ENCODE measurements at places on chromosomes 12 and 14.
A peak's percentile ranks its signal among the peaks of the same experiment; 100 is the strongest.

- no peak for DNase-seq
Observed at GRCh38 chr12:40446385-40446784, 221.6 kb downstream of the LRRK2 start.

DNA sequence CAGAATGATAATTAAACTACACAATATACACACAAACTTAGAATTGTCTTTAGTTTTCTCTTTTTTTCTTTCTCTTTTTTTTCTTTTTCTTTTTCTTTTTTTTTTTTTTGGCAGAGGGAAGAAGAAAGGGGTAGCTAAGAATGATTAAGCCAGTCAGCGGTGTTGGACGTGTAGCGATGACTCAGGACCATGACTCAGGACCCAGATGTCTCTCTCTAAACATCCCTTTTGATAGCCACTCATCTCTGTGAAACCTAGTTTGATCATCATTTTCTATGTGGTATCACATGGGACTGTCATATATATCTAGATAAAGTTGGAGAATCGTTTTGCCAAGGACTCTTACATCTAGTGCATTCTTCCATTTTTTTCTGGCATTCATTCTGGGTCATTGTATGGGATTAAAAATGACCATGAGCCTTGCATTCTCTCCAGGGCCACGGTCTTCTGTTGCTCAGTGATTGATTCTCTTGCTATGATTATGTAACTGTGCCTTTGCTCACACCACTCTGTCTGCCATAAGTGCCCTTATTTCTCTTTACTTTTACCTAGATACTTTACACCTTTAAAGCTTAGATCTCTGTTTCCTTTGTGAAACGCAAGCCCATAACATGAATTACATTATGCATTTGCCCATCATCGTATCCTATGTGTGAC lies 26.6 kb upstream of the NRXN3 start:
- no peak for DNase-seq

DNA sequence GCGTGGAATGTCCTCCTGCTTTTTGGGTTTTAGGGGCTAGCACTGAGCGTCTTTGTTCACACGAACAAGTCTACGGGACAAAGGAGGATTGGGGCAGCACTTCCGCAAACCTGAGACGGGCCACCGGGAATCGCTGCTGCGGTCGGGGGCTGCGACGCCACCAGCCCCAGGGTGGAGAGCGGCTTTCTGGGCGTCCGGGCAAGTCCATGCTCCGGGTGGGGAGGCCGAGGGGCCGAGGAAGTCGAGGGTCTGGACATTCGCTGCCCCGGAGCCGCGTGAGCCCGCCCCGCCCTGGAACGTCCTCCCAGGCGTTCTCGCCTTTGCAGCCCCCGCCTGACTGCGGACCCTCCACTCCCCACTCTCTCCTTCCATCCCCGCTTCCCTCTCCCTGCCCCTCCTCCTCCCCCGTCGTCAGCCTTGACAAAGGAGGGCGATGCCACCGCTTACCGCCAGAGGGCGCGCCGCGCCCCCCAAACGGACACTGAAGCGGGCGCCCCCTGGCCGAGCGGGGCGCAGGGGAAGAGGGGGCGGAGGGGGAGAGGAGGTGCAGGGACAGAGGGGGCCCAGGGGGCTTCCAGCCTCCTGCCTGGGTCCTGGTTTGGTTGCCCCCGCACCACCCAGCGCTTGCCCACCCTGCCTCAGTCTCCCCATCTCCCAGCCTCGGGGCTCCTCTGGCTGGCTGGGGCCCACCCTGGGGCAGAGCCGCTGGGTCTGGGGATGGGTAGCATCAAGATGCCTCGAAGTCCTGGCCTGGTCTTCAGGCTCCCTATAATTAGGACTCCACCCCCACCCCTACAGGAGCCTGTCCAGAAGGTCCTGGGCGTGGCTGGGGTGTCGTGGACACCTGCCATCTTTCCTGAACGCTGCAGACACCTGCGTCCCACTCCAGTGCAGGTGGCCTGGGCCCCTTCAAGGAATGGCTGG lies 39.1 kb upstream of the INF2 start:
- peak; percentile 57 for DNase-seq

- peak; percentile 28 for DNase-seq
Observed at GRCh38 chr12:116708826-116709756, 28.8 kb downstream of the SPRING1 start.

DNA sequence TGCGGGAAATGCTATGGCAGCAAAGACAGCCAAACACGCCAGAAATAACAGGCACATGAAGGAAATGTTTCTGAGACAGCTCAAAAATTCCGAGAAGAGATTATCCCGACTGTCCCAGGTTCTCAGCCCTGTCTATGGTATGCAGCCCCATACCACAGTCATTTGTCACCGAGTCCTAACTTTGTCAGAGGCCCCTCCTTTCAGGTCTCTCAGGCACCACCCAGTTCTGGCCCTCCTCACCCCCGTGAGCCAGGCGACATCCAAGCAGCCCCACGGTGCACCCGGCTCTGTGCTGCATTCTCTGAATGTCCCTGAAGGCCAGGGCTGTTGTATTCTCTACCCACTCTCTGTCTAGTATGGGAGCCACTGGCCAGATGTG lies 24.0 kb downstream of the SSH1 start:
- DNase-seq = no peak

- no peak for DNase-seq
Observed at GRCh38 chr12:46578190-46578982, 205.8 kb upstream of the SLC38A2 start.

- DNase-seq = no peak
Observed at GRCh38 chr14:102923925-102924486, 1.5 kb downstream of the AMN start.

- DNase-seq = peak; percentile 16
Observed at GRCh38 chr12:54300732-54301427, at the start of gene NFE2. Gene NFE2 (minus strand): TSS chr12:54301015. CDS start chr12:54295248, 5,767 bp downstream.

DNA sequence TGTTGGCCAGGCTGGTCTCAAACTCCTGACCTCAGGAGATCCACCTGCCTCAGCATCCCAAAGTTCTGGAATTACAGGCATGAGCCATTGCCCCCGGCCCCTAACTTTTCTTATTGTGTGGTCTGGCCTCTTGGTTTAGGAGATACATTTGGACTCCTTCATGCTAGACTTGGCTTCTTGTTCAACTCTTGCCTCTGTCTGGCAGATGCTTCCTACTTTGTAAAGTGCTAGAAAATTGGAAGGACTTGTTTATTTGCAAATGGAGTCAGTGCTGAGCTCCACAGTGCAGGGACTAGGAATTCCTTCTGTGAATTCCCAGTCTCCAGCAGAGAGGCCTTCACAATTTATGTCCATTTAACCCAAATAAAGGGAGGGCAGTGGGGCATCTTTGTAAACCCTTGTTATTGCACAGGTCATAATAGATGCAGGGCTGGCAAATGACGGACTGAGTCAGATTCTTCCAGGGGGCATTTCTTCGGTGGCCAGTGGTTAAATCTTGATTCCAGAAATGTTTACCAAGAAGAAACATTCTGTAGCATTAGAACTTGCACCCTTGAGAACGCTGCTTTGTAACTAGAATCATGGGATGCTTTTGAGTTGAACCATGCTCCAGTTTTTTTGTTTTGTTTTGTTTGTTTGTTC lies 73.8 kb upstream of the TBX3 start:
- DNase-seq = no peak

- DNase-seq = no peak
Observed at GRCh38 chr12:106022568-106023012, 116.2 kb downstream of the NUAK1 start.

DNA sequence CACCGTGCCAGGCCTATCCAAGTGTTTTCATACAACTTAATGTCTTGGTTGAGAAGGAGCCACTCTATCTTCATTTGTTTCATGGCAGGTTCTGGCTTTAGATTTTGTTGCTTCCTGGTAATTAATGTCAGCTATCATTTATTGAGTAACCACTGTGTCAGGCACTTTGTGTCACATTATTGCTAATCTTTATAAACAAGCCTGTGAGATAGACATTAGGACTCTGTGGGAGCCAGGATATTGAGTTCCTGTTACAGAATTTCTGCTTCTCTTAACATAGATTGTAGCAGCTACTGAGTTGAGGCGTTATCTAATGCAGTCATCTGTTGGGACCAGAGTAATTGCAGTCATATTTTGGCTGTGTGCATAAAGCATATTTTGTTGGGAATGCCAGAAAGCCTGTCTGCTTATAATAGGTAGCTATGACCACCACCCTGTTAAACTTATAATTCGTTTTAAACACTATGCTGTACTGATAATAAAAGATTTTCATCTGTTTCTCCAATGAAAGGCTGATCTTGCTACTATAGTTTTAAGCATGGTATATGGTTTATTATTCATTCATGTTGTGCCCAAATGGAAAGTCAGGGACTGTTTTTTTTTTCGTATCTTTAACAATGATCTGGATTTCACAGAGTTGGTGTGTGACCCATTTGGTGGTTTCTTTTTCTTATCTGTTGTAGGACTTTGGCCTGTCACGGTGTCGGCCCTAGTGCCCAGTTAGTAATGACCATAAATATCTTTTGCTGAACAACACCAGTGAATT lies 432.6 kb downstream of the PCNX1 start:
- DNase-seq = no peak

DNA sequence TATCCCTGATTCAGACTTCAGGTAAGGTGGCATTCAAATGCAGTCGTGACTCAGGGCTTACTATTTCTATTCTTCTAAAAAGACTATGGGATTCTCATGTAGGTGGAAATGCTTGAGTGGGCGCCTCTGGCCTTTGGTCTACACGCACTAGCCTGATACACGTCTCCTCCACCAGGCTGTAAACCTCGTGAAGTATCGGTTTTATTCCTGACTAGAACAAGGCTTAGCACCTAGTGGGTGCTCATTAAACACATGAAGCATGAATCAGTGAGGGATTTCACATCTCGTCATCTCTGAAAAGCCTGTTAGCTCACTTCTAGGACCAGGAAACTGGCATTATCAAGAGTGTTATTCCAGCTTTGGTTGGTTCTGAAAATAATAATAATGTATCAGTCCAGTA lies 17.7 kb upstream of the HNF1A start:
- no peak for DNase-seq

DNA sequence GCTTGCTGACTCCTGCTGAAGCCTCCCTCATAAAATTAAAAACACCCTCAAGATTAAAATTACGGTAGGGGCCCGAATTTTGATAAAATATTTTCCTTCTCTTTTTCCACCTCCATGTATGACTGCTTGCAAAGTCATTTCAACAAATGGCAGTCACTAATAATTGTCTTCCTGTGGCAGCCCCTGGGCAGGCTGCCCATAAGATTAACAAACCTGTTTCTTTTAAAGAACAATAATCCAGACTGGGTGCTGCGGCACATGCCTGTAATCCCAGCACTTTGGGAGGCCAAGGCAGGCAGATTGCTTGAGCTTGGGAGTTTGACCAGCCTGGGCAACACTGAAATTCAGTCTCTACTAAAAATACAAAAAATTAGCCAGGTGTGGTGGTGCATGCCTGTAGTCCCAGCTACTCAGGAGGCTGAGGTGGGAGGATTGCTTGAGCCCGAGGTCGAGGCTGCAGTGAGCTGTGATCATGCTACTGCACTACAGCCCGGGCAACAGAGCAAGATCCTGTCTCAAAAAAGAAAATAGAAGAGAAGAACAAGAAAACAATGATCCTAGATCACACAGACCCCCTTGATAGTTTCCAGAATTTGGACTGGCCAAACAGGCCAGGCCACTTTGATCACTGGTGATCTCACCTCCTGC lies 8.7 kb downstream of the SAV1 start:
- no peak for DNase-seq

GRCh38 chr12:2265461-2266167 lies 212.8 kb downstream of the CACNA1C start:
- DNase-seq = no peak

GRCh38 chr12:11040162-11040561 lies 9.0 kb upstream of the TAS2R31 start:
- DNase-seq = no peak

GRCh38 chr14:36518586-36519430 lies 1.2 kb downstream of the NKX2-1 start:
- no peak for DNase-seq

GRCh38 chr12:93664573-93665138 lies 12.5 kb upstream of the CRADD start:
- no peak for DNase-seq

DNA sequence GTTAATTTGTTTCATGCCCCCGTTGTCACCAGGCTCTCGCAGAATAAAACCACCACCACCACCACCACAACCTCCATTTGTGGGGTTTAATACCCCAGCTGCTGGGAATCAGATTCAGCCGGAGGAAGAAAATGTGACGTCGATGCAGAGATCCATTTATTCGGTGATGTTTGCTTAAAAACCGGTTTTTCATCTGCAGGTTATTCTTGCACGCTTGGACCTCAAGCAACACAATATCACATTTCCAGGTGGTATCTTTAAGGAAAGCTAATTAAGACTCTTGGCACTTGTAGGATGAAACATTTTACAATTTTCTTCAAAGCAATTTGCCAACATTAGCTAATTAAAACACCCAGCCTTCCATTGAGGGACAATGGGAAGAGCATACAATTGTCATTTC lies 39.8 kb downstream of the SPRING1 start:
- no peak for DNase-seq

DNA sequence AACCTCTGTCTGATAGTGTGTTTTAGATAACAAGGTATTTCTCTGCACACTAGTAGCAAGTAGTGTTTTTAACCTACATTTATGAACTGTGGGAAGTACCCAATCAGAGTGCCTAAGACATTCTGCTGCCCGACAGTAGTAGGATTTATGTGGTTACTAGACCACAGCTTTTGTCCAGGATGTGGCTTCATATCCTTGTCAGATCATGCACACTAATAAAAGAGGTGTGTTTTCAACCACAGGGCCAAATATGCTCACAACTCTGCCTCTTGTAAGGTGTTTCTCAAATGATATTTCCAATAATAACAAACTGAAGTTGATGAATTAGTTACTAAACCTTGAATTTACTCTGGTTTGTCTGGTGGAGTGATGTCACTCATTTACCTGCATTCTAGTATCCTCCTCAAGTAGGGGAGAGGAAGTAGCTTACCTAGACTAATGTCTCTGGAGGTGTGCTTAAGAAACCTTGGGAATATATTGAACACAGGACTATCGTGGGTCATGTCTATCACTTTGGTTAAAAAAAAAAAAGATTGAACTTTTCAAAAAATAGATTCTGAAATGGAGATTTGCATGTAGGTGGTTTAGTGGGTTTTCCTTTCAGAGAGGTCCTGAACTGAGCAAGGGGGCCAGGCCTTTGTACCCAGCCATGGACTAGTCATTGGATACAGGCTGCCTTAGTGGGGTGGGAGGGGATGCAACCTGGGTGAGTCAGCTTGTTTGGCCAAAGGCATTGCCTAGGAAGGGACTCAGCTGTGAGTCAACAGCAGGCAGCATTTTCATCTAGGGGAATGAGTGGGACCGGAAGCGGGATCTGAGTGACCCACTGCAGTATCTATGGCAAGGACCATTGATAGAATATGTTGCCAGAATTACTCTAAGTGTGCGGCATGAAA lies 14.1 kb downstream of the FBXW8 start:
- no peak for DNase-seq
